ENCODE measurements at places on chromosomes 12 and 14.

- DNase-seq: no peak
These were observed 28.1 kb downstream of the ANO6 start for GRCh38 chr12:45243963-45244362.

DNA sequence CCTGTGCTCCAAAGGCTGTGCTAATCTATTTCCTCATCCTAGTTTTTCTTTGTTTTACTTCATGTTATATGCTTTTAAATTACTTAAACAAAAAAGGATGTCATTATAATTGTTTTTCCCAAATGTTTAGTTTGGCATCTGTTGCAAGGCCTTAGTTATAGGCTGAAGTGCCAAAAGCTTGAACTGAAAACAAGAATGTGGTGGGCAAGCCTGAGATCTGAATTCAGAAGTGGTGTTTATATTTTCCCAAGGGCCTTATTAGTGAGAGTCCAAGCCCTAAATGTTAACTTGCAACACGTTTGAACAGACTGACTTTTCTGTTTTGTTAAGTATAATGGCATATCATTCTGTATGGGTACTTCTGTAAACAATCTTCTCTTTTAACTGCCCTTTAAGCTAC lies 326.8 kb downstream of the CCDC91 start:
- no peak for DNase-seq

DNA sequence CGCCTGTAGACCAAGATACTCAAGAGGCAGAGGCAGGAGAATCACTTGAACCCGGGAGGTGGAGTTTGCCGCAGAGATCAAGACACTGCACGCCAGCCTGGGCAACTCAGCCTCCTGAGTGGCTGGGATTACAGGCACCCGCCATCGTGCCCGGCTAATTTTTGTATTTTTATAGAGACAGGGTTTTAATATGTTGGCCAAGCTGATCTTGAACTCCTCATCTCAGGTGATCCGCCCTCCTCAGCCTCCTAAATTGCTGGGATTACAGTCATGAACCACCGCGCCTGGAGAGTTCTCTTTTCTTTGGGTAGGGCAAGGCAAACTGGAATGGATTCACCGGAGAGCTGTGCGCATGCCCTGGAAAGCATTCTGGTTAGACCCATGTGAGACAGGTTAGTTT lies 179.3 kb upstream of the ALG10B start:
- no peak for DNase-seq

- DNase-seq: no peak
These were observed 72.5 kb downstream of the HMGA2 start for GRCh38 chr12:65896743-65897142.

DNA sequence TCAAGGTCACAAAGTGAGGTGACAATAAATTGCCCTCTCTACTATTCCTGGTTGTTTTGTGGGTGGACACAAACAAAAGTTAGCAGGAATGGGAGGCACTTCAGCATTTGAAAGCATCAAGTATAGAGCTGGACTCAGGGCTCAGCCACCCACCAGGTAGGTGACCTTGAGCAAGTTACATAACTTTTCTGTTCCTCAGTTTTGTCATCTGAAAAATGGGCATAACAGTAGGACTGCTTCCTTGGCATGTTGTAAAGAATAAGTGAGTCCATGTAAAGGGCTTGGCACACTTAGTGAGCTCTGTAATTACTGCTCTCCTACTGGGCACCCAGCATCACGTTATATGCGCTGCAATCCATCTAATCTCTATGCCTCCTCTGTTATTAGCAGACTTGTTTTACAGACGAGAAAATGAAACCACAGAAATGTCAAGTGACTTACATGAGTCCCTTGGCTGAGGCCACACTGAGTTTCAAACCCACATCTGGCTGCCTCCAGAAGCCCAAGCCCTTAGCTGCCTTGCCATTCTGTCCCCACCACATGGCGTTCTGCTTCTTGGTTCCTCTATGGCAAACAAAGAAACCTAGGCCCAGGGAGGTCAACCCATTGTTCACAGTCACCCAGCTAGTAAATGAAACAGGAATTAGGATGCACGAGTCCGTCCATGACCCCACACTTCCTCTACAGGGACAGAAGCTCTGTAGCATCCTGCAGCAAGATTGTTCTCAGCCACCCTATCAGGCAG lies 63.2 kb upstream of the SLC24A4 start:
- peak; percentile 48 for DNase-seq

DNA sequence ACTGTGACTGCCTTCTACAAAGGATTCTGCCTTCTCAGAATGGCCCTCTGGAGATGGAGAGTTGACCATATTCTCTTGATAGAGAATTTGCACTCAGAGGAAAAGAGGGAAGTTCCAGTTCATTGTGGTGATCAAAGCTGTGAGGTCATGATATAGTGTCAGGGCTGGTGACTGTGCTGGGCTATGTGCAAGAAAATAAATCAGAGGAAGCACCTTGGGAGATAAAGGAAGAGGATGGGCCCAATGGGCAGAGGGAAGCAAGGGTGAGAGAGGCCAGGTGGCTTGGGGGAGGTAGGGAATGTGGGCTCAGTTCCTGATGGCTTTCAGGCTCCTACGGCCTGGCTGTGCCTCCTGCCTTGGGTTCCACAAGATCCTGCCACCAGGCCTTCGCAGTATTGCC lies 145.8 kb downstream of the SLC8A3 start:
- no peak for DNase-seq

GRCh38 chr12:91367234-91367849 lies 184.7 kb upstream of the DCN start:
- DNase-seq: no peak

GRCh38 chr12:3320881-3321509 lies 170.0 kb upstream of the PRMT8 start:
- DNase-seq: no peak

DNA sequence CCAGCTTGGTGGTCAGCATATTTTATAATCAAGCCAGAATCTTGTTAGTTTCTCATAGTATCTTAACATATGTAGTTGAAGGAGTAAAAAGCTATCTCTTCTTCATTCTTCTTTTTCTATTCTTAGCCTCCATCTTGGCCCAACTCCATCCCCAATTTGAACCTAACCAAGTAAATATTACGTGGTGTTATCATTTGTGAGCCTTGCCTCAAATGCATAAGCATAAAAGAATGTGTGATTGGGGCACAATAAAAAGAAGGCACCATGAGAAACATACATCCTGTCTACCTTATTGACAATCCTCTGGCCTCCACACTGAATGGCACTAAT lies 181.4 kb upstream of the BMP4 start:
- DNase-seq: no peak

GRCh38 chr14:54776361-54777001 lies 126.1 kb downstream of the GCH1 start:
- no peak for DNase-seq

- DNase-seq: no peak
These were observed 20.1 kb upstream of the PLEKHG3 start for GRCh38 chr14:64684091-64684490.

DNA sequence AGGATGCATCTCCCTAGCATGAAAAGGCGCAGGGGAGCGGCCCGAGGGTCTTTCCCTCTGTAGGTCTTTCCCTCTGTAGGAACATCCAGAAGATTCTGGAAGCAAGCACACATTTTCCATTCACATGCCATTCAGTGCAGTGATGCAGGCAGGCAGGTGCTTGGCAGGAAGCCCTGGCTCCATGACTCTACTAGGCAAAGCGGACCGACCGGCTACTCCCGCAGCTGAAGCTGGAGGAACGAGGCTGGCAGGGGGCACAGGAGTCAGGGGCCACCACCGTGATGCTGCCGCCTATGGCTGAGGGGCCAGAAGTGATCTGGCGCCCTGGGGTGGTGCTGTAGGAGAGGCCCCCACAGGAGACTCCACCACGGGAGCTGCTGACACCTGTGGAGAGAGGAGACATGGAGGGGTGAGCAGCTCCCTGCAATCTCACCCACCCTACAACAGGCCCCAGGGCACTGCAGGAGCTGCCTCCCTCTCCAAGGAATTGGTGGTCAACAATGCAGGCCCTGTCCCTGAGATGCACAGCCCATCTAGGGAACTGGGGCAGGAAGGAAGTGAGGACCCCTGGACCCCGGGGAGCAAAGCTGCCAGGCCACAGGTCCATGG lies 6.5 kb downstream of the KRT85 start:
- DNase-seq: no peak

DNA sequence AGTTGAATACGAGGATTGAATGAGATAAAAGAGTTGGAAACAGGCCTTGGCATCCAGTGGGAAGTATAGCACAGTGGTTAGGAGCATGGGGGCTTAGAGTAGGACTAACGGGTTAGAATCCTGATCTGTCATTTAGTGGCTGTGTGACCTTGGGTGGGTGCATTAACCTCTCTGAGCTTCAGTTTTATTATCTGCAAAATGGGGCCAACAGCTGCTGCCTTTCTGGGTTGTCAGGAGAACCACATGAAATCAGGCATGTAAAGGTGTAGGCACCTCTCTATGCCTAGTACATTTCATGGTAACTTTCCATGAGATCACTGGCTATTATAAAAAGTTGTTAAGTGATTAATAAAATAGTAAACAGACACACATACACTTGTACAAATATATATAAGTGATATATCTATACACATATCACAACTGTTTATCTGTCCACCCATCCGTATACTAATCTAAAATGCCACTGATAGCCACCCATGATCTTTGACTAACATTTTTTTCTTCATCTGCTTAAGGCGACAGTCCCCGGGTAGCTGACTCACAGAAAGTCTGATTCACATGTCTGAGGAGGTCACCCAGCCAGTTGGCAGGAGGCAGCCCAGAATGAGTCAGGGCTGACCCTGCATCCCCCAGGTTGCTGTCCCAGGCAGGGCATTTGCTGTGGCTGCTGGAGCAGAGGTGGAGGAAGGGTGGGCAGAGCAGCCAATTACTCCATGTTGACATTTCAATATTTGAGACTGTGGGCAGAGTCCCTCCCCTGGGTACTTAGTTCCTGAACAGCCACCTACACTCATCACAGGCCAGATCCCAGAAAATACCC lies 125.6 kb upstream of the NOS1 start:
- DNase-seq: no peak

DNA sequence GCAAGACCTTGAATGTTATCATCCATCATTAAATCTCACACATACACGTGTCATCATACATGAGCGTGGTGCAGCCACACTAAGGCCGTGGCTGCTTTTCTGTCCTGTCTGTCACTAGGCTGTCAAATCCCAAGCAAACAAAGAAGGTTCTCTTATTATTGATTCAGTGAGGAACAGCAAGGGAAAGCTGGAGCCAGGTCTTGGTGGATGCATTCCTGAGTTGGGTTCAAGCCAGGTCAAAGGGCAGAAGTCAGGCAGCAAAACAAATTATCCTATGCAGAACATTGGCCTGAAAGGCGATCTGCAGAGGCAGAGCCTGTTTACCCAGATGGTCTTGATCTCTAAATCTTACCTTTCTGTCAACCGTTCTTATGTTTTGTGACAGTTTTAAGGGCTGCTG lies 252.3 kb downstream of the NEDD1 start:
- DNase-seq: no peak

DNA sequence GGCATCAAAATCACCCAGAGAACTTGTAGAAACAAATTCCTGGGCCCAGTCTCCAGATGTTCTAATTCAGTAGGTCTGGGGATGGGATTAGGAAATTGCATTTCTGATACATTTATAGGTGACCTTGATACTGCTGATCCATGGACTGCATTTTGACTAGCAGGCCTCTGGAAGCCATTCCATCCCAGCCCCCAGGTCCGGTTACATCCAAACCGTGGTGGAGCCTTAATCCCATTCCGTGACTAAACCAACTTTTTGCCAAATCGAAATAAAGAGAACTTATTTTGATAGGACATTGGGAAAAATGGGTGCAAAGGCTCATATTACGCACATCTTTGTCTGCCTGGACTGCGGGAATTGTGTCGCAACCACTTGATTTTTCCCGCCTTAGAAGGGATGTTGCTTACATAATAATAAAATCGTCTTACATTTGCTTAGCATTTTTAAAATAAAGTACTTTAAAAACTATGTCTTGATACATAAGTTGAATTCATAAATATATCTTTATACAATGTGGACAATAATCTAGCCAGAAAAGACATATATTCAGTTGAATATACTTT lies 5.8 kb upstream of the KCNA5 start:
- DNase-seq: no peak

- DNase-seq: no peak
These were observed 14.7 kb upstream of the CAND1 start for GRCh38 chr12:67254372-67255026.

- DNase-seq: no peak
These were observed 170.6 kb downstream of the SLC2A13 start for GRCh38 chr12:39935275-39935674.

DNA sequence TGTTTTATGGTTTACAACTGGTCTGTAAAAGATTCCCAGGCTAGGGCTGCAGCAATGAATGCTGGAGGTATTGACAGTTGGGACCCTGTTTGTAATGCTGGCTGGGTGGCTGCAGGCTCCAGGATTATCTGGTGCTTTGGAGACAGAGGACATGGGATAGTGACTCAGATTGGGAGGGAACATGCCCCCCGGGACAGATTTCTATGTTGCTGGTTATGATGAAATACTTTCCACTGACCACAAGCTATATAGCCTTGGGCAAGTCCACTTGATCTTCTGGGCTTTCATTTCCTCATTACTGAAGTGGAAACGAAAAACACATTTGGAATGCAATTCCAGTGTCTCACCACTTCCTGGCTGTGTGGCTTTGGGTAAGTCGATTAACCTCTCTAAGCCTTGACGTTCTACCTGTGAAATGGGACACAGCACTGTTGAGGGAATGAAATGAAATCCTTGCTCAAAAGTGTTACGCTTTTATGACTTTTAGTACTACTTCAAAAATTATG lies 6.3 kb upstream of the TPCN1 start:
- DNase-seq: no peak

GRCh38 chr12:5967645-5968415 lies 22.8 kb upstream of the ANO2 start:
- no peak for DNase-seq

- no peak for DNase-seq
These were observed 340.3 kb upstream of the PDE3A start for GRCh38 chr12:20028033-20028432.

DNA sequence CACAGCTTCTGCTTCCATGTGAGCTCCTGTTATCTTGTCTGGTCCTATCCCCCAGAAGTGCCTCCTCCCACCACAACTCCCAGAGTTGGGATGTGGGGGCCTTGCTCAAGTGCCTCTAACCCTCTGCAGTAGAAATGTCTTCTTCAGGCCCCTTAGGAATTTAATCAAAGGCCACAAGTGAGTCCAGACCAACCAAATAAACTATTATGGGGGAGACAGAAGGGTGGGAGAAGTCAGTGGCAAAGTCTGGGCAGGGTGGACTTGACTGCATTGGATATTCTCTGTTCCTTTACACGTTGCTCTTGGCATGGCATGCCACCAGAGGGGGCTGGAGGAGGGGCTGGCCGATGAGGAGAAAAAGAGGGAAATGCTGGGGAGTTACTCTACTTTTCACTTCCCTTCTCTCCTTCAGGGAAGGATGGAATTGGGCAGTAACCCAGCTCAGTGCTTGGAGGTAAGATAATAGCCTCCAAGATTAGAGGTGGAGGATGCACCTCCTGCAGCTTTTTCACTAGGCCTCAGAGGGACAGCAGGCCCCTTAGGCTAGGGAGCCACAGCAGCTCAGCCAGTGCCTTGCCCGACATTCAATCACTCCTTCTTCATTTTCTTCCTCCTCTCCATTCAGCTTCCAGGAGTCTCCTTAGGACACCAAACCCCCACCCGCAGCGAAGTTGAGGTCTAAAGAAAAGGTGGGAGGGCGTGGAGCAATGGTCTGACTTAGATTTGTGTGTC lies 1.2 kb upstream of the AP1G2 start:
- no peak for DNase-seq

- DNase-seq: peak; percentile 52
These were observed 4.9 kb downstream of the PTGDR start for GRCh38 chr14:52272375-52272774.
